ENCODE measurements at places on chromosomes 6 and 20.
A peak's percentile ranks its signal among the peaks of the same experiment; 100 is the strongest.

- peak; percentile 14 for DNase-seq
Observed at GRCh38 chr20:15848126-15848525, 725.1 kb downstream of the KIF16B start.

GRCh38 chr20:24768201-24768636 is 180.8 kb upstream of the CST7 start:
- no peak for DNase-seq

DNA sequence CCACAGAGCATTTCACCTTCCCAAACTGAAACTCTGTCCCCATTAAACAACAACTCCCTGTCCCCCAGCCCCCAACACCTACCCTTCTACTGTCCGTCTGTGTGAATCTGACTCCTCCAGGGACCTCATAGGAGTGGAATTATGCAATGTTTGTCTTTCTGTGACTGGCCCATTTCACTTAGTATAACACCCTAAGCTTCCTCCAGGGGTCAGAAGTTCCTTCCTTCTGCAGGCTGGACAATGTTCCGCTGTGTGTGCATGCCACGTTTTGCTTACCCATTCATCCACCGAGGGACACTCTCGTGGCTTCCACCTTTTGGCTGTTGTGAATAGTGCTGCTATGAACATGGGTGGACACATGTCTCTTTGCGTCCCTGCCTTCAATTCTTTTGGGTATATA is 37.6 kb upstream of the MPC1 start:
- DNase-seq = no peak

- DNase-seq = peak; percentile 61
Observed at GRCh38 chr6:122839472-122839871, 50.4 kb downstream of the SMPDL3A start.

- no peak for DNase-seq
Observed at GRCh38 chr6:47934023-47934422, 152.2 kb downstream of the OPN5 start.

DNA sequence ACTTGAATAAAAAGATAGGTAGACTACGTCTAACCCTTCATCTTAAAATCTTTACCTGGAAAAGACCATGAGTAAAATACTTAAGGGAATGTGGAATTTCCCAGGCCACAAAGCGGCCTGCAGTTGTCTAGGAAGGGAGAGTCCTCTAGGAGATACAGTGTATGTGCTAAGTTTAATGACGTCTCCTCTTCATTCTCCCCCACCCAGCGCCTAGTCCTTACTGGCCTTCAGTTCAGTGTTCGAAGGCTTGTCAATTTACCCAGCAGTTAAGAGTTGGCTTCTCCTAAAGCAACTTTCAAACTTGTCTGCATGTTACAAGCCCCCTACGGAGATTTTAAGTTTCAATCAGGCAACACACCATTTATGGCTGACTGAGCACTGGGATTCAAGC is 35.2 kb downstream of the HFE start:
- DNase-seq = no peak

GRCh38 chr6:154488248-154488593 is 22.3 kb downstream of the CNKSR3 start:
- no peak for DNase-seq

DNA sequence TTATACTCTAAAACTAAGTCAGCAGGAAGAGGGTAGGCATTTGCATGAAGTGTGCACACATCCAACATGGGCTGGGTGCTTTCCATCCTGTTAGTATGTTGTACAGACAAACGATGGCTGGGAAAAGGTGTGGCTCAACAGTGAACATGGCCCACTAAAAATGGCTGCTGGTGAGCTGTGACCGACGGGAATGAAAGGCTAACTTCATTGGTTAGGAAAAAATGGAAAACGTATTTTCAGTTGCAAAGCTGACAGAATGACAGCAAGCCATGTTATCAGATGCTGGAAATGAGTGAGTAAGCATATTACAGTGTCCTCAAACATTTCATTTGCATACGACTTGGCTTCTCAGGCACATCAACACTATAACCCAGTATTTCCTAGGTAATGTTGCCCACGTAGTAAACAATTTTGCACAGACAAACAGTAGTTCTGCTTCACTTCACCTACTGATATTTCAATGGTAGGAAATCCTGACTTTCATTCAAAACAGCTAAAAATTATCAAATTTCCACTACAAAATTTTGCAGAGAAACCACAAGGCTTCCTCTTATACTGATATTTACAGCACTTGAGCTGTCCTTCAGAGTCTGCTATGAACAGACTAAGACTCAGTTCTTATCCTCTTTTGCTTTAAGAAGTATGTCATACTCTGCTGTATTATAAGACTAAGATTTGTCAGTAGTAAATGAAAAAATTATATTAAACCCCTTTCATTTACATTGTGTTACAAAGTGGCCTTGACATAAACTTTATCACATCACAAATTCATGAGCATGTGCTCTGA is 98.9 kb downstream of the IRF4 start:
- DNase-seq = no peak

- no peak for DNase-seq
Observed at GRCh38 chr6:1761477-1761877, 151.8 kb downstream of the FOXC1 start.

- peak; percentile 1 for DNase-seq
Observed at GRCh38 chr6:165883851-165884640, 221.0 kb upstream of the PDE10A start.

DNA sequence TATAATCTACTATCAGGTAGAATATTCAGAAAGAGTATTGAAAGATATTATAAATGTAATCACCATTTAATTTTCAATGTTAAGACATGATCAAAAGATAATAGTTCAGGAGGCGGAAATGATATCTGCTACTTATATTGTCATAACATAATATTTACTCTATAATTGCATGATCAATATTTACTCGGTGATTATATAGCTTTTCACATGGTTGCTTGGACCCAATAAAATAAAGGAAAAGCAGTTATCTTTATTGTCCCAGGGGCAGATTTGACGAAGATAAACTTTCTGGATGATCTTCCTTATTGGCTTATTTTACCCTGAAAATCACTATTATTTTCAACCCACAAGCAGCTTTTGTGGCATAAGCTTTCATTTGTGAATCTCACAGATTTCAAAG is 350.4 kb downstream of the HACE1 start:
- DNase-seq = no peak

DNA sequence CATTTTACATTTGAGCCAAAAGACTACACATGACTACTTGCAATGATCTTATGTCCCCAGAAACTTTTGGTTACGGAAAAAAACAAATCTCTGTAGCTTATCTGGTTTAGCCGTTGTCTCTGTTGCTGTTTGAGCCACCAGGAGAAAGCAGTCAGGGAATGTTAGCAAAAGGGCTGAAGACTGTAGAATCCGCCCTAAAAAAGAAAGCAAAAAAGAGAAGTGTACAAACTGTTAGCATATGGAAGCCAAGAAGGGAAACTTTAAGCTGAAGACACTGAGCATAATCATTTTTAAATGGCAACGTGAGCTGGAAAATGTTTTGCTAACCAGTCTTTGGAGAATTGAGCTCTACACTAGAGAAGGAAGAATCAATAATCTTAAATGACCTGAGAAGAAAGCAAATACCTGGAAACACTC is 69.9 kb upstream of the MYLIP start:
- peak; percentile 59 for DNase-seq

GRCh38 chr6:92538275-92538674 is 881.1 kb downstream of the EPHA7 start:
- DNase-seq = no peak

GRCh38 chr6:3664625-3665041 is 86.9 kb downstream of the PXDC1 start:
- no peak for DNase-seq

DNA sequence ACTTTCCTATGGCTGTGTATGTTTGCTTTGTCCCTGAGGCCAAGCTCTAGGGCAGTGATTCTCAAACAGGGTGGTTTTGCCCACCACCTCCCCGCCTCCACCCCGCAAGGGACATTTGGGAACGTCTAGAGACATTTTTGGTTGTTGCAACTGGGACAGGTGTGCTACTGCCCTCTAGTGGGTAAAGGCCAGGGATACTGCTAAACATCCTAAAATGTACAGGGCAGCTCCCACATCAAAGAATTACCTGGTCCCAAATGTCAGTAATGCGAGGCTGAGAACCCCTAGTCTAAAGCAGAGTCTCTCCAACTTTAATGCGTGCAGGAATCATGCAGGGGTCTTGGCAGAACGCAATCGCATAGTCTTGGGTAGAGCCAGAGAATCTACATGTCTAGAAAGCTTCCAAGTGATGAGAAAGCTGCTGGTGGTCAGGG is 5.1 kb downstream of the KCNS1 start:
- peak; percentile 56 for DNase-seq

GRCh38 chr6:163416557-163417253 is 2.2 kb downstream of the QKI start:
- peak; percentile 53 for DNase-seq

- DNase-seq = peak; percentile 81
Observed at GRCh38 chr20:11274141-11274594, 600.4 kb upstream of the JAG1 start.

DNA sequence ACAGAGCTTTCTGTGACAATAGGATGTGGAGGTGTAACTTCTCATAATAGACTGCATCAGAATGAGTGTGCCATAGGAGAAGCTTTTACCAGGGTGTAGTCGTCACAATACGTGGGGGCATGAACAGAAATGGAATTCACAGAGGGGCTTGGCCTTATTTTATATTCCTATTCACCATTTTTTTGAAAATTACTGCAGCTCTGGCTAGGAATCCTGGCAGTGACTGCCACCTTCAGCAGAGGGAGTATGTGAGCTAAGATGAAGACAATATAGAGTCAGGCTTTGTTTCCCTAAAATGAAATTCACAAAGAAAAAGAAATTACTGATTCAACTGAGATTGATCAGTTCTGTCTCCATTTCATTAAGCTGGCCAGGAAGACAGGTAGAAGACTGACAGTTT is 13.9 kb downstream of the TOMM6 start:
- no peak for DNase-seq

- DNase-seq = no peak
Observed at GRCh38 chr6:10730254-10730653, 7.4 kb downstream of the TMEM14C start.

- DNase-seq = no peak
Observed at GRCh38 chr6:161351858-161352257, 78.0 kb upstream of the AGPAT4 start.

- DNase-seq = no peak
Observed at GRCh38 chr20:57006411-57007170, 259.9 kb downstream of the BMP7 start.

DNA sequence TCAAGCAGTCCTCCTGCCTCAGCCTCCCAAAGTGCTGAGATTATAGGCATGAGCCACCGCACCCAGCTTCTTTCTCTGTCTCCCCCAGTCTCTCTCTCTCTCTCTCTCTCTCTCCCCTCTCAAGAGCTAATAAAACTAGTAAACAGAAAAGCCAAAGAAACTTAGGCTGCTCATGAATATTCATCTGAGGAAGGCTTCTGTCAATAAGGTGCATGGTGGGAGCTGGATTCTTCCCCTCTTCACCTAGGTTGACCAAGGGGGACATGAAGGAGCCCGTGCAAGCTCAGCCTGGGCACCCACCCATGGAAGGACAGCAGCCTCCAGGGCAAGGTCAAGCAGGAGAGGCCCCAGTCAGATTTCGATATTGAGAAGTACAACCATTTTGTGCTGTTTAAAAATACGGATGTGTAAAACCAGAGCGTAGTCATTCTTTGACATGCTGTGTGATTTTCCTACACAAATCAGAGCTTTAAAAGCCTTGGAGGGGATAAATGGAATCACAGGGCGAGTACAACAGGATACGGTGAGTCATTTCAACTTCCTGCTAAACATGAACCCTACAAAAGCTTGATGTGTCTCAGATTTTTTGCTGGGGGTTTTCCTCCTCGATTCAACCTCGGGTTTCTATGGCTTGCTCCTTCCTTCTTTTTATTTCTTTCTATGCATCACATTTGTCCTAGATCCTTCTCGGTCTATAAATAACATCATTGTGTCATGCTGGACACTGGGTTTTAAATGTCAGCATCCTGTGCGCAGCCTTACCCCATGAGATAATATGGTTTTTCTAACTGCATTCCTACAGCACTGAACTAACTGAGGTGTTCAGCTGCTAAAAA is 368.9 kb upstream of the JARID2 start:
- no peak for DNase-seq

DNA sequence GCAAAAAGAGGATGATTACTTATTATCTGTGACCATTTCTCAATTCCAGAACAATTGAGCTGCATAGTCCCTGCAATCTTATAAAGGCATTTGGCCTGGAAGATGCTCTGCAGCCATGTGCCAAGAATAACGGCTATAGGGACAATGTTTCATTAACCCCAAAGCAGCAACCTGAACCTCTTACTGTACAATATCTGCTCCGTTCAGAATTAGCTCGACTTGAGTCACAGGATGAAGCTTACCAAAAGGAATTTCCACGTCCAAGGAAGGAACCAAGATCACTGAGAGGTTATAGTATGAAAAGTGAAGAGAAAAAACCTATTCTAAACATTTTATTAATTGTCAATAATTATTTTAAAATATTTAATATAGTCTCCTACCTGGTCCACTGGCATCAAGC is 167.3 kb upstream of the GMDS start:
- no peak for DNase-seq

GRCh38 chr6:62903266-62903665 is 308.0 kb upstream of the FKBP1C start:
- DNase-seq = no peak

DNA sequence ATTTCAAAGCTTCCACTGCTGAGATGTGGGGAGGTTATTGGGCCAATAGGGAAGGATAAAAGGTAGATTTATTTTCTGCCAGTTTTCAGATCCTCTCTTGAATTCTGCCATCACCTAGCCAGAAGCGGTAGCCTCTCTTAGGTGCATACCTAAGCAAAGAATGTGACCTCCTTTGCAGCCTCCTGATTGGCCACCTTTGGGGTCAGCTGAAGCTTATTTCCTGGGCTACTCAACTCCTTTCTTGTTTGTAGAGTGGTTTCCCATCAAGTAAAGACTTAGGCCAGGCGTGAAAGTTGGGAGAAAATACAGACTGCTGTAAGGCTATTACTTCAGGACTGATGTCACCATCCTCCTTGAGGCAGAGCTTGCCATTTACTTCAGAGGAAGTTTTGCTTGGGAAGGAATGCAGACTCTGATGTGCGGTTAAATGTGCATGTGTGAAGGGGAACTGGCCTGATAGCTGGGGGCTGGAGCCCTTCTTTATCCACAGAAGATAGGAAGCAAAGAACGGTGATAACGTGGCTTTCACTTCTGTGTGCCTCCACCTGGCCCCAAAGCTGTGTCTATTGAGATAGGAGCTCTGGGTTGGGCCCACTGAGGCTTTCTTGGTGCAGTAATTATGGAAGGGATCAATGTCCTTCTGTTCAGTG is 70.1 kb downstream of the TRMT11 start:
- no peak for DNase-seq

DNA sequence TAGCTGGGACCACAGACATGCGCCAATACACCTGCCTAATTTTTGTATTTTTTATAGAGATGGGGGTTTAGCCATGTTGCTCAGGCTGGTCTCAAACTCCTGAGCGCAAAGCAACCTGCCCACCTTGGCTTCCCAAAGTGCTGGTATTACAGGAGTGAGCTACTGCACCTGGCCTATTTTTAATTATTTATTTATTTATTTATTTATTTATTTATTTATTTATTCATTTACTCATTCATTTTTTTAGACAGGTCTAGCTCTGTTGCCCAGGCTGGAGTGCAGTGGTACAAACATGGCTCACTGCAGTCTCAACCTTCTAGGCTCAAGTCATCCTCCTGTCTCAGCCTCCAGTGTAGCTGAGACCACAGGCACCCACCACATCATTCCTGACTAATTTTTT is 434.3 kb downstream of the DOK5 start:
- no peak for DNase-seq

GRCh38 chr6:10248378-10248843 is 166.5 kb downstream of the TFAP2A start:
- DNase-seq = no peak

Measured in NCI-H2171 treated with DMSO at 0.1 percent for 48 hours (cell line).